ENCODE measurements at places on chromosomes 11 and 22. TPM values are rescaled to one million over a fixed set of nuclear protein-coding genes. Genes with fewer than 3 reads are reported as not detected.

- no peak for DNase-seq
Measured at GRCh38 chr11:106917973-106918372, 100.3 kb downstream of the GUCY1A2 start.

- DNase-seq: no peak
Measured at GRCh38 chr22:19122752-19123492, 710 bp upstream of the DGCR2 start.

DNA sequence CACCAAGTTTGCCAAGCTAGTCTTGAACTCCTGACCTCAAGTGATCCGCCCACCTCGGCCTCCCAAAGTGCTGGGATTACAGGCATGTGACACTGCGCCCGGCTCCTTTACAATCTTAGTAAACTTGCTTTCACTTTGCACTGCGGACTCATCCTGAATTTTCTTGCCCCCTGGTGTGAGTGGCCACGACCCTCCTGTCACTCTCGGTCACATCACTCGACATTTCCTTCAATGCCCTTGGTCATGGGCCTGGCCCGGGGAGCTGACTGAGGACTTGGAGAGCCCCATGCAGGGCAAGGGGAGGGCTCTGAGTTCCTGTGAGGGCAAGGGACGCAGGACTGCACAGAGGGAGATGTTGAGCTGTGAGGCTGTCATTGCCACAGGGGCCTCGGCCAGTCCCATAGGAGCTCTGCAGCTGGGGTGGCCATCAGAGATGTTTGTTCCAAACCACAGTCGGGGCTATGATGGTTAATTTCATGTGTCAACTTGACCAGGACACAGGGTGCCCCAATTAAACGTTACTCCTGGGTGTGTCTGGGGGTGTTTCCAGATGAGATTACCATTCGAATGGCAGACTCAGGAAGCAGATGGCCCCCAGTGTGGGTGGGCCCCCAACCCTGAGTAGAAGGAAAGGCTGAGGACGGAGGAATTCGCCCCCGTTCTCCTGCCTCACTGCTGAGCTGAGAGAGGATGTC, 21.2 kb downstream of the A4GALT start:
- no peak for DNase-seq

- peak; percentile 18 for DNase-seq
Measured at GRCh38 chr11:120712881-120713280, 201.3 kb downstream of the GRIK4 start.

DNA sequence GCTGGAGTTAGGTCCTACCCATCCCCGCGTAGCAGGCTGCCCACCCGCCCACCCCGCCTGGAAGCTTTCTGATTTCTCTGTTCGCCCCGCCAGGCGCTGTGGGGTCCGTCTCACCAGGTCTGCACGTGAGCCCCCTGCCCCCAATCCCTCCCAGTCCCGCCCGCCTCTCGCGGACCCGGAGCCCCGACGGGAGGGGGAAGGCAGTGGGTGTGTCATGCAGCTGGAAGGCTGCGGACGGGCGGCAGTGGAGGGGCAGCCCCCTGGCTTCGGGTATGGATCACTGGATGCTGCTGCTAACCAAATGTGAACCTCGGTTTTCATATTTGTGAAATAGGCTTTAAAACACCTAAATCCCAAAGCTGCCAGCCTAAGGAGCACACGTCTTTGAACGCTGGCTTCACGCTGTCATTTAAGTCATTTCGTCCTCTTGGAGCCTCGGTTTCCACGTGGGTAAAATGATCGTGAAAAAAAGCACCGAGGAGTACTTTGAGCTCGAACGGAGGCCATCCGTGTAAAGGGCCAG, 568 bp upstream of the BIK start:
- DNase-seq: no peak

The MRGPRF gene
- 84.5 TPM for total RNA-seq

The ARHGAP8 gene
- 9.3 TPM for total RNA-seq

The P4HA3 gene
- 1.7 TPM for total RNA-seq

The GSTP1 gene
- 2,739 TPM for total RNA-seq
